Skeletal muscle tissue (tissue), 5 donors: ENCODE measurements at places on chromosomes 11 and 22. TPM values are rescaled to one million over a fixed set of nuclear protein-coding genes. Genes with fewer than 3 reads are reported as not detected.

The UPK2 gene
- not detected for total RNA-seq

The KCNJ4 gene
- total RNA-seq = not detected

The FGF19 gene
- total RNA-seq = not detected

The ELMOD1 gene
- 6.3 TPM for total RNA-seq
